ENCODE measurements at places on chromosomes 12 and 14.
A peak's percentile ranks its signal among the peaks of the same experiment; 100 is the strongest.

- no peak for DNase-seq
These were observed 644.0 kb downstream of the DIO2 start for GRCh38 chr14:79567306-79567705.

GRCh38 chr14:106803379-106803778 lies 1277.0 kb downstream of the TMEM121 start:
- DNase-seq: no peak

DNA sequence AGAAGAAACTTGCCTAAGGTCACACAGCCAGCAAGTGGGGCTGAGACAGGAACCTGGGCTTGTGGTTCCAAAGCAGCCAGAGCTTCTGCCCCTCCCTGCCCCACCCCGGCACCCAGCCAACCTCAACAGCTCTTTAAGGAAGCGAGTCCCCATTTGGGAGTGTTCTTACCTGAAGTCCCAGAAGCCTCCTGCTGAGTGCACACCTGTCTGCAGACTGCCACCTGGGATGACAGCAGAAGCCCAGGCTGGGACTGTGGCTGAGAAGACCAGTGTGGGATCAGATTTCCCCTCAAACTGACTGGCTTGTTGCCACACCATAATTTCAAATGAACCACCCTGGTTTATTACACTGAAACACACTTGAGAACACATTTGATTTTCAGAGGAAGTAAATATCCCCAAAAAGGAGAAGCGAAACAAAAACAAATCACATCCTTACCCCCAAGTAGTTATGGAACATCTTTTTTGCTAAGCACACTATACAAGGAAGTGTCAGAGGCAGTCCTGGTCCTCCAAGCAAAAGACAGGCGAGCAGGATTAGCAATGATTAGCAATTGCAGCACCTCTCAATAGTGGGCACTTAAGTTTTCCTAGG lies 6.3 kb upstream of the RIN3 start:
- DNase-seq: no peak

DNA sequence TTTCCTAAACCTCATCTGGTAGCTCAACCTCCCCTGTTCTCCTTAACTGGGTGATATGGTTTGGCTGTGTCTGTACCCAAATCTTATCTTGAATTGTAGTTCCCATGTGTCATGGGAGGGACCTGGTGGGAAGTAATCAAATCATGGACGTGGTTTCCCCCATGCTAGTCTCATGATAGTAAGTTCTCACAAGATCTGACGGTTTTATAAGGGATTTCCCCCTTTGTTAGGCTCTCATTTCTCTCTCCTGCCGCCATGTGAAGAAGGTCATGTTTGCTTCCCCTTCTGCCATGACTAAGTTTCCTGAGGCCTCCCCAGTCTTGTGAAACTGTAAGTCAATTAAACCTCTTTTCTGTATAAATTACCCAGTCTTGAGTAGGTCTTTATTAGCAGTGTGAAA lies 19.5 kb downstream of the COX16 start:
- DNase-seq: no peak

DNA sequence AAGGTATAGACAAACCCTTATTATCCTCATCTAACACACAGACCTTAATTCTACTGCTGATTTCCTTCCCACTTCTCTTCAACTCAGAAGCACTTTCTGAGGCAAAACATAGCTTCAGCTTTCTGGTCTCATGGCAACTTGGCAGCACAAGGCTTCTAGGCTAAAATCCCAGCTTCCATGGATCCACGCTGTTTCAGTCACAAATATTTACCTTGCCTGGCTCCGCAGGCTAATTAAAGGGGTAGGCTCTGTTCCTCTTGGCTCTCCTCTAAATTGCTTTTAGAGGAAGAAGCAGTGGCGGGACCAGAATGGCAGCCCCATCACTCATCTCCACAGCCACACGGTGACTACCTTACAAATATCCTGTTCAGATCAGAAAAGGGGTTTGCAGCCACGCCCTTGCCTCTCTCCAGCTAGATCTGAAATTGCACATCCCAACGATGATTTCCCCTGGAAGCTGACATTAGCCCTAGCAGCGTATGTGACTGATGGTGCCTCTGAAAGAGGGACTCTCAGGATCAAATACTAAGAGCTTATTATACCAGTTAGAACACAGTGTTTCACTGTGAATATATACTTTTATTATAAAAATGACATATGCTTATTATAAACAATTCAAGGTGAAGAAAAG lies 221.5 kb upstream of the NUDT4 start:
- no peak for DNase-seq

DNA sequence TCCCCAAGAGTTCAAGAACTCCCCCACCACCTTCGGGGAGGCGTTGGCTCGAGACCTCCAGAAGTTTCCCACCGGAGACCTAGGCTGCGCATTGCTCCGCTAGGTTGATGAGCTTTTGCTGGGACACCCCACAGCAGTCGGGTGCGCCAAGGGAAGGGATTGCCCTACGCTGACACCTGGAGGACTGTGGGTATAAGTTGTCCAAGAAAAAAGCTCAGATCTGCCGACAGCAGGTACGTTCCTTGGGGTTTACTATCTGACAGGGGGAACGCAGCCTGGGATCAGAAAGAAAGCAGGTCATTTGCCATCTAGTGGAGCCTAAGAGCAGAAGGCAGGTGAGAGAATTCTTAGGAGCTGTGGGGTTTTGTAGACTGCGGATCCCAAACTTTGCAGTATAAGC lies 98.8 kb downstream of the FRMD6 start:
- DNase-seq: peak; percentile 1

- no peak for DNase-seq
These were observed at the start of gene GPR65 for GRCh38 chr14:88005050-88005481. Gene GPR65 (plus strand): TSS chr14:88005135. CDS start chr14:88010848, 5,713 bp downstream.

DNA sequence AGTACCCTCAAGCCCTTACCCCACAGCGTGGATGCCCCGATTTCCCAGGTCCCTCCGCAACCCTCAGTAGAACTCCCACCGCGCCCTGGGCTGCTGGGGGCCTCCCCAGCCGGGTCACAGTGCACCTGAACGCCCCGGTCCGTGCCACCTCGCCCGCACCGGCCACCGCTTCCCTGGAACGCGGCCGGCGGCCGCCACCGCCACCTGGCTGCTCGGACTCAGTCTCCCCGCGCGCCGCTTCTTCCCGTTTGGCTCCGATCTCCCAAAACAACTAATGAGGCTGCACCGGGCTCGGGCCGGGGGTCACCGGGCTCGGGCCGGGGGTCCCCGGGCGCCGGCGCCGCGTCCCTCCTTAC lies 1.0 kb downstream of the ITPK1 start:
- DNase-seq: no peak

DNA sequence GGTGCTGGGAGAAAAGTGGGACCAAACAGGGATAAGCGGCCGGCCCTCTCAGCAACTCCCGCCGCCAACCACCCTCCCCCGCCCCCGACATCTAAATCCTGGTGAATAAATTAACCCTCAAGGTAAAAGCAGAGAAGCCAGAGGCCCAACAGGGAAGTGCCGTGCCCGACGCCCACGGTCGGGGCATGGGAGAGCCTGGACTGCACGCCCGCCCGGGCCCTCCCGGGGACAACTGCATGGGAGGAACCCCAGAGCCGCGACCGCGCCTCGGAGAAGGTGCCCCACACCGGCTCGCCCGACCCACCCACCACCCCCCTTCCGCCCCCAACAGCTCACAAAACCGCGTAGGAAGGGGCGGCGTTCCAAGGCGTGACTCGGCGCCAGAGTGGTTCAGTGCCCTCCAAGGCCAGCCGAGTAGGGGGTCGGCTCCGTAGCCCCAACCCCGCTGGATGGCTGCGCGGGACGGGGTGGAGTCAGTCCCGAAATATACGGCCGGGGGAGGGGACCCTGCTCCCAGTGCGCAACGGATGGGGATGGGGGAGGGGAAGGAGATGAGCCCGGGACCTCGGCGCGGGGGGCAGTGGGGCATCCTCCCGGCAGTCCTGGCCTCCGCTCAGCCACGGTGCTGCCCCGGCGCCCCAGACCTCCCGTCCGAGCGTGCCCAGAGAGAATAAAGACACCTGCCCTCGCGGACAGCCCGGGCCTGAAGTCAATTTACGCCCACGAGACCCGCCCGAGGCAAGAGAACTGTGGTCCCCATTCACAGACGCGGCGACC lies 732 bp downstream of the SLC25A29 start:
- no peak for DNase-seq

GRCh38 chr12:55850401-55850800 lies 7.7 kb upstream of the MMP19 start:
- DNase-seq: no peak

GRCh38 chr12:109770104-109770860 lies 56.7 kb downstream of the FAM222A start:
- no peak for DNase-seq

GRCh38 chr12:25058012-25058411 lies 109.1 kb upstream of the BCAT1 start:
- no peak for DNase-seq

- no peak for DNase-seq
These were observed 983.2 kb downstream of the BCL11B start for GRCh38 chr14:98288825-98289224.

- DNase-seq: no peak
These were observed 82.3 kb downstream of the KCNMB4 start for GRCh38 chr12:70448371-70448770.

DNA sequence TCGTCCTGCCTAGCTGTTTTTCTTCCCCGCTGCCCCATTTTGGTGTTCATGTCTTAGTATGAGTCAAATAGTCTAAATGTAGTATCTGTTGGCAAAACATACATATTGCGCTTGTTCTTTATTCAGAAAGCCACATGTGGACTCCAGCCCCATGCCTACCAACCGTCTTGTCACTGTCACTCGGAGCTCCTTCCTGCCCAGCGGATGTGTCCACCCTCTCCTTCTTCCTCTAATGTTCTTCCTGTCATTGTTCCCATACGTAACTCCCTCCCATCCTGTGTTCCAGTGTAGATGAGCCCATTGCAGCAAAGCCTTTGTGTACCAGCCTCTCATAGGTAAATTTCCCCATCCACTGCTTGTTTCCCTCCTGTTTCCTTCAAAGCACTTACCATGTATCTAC lies 120.5 kb downstream of the TMX1 start:
- DNase-seq: no peak

DNA sequence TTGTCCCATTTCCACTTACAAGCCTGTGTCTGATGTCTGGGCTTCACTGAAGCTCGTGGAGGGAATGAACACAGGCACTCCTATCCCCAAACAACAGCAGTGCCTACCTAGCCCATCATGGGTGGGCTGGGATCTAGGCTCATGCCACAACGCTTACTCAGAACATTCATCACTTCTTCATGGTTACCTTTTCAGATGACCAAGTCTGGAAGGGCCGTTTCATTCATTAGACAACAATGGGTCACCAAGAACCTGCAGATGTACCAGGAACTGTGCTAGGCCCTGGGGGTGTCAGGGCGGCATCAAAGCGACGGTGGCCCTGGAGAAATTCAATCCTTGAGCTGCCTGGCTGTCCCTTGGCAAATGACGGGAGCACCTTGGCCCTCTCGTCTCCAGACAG lies 64.9 kb upstream of the FZD10 start:
- DNase-seq: no peak

DNA sequence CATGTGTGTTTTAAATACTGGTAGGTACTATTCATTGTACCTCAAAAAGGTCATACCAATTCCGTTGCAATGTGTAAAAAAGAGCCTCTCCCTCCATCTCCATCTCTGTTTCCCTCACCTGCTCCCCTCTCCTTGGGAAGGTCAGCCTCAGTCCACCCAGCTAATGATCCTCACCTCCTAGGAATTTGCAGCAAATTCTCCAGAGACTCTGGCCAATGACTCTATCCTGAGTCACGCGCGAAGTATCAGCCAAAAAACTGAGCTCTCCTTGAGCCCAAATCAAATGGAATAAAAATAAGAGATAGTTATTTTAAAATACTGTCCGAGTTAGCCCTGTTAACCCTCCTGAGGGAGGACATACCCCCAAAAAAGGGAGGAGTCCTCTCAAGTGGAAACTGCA lies 148.4 kb downstream of the DPF3 start:
- no peak for DNase-seq

DNA sequence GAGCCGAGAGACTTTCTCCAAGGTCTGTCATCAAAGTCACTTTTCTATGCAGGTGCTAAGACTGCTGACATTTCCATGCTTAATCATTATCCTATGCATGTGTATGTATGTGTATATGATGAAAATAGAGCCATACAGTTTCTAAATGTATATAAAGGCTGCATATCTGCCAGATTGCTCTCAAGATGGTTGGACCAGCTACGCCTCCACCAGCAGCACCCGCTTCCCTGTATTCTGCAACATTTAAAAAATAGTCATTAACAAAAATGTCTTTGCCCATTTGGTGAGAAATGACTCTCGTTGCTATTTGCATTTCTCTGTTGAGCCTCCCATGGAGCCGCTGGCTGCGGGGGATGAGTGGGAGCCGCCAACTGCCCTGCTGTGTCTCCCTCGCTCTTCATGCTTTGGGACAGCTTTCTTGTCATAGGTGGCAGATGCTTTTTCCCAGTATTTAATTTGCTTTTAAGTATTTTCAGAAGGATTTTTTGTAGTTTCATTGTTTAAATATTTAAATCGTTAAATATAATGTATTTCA lies 54.7 kb downstream of the DYNC1H1 start:
- DNase-seq: no peak

DNA sequence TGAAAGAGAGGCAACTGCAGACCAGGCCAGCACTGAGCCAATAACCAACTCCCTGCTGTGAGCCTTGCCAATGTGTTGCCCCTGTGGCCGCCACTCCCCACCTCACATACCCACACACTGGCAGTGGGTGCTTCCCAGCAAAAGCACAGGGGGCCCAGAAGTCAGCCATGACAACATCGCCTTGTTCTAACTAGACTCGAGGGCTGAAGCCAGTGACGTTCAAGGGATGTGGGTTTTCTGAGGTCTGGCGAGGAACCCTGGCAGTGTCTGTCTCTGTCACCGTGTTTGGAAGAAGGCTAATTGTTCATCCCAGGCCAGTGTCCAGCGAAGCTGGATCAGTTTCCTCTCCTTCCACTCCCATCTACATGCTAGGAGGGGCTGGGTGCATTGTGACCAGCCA lies 311.8 kb upstream of the AMIGO2 start:
- no peak for DNase-seq

All from NT2/D1 (cell line).